ENCODE measurements at places on chromosomes 5 and 9.
A peak's percentile ranks its signal among the peaks of the same experiment; 100 is the strongest.

- no peak for DNase-seq
These were observed 23.8 kb downstream of the TRPM3 start for GRCh38 chr9:71097671-71098070.

DNA sequence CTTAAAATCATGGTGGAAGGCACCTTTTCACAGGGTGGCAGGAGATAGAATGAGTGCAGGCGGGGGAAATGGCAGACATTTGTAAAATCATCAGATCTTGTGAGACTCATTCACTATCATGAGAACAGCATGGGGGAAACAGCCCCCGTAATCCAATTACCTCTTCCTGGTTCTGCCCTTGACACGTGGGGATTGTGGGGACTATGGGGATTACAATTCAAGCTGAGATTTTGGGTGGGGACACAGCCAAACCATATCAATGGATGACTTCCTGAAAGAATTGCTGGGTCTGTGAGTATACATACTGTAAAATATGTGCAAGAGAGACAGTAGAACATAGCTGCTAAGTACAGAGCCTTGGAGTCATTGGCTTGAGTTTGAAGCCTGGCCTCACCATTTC lies 47.0 kb downstream of the KIAA1958 start:
- DNase-seq, result no peak

DNA sequence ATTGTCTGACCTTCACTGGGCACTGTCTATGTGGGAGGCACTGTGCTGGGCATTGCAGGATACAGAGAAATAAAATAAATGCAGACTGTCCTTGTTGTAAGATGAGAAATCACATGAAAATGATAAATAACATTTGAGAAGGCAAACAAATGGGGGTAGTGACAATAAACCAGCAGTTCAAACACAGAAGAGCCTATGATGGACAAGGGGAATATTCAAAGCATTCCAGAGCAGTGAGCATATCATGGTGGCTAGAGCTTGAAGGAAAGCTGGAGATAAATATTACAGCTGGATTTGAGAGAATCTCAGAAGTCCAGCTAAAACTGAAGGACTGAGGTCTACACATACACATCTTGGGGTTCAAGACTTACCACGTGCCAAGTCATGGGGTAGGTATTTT lies 209.9 kb downstream of the ASTN2 start:
- DNase-seq, result no peak

DNA sequence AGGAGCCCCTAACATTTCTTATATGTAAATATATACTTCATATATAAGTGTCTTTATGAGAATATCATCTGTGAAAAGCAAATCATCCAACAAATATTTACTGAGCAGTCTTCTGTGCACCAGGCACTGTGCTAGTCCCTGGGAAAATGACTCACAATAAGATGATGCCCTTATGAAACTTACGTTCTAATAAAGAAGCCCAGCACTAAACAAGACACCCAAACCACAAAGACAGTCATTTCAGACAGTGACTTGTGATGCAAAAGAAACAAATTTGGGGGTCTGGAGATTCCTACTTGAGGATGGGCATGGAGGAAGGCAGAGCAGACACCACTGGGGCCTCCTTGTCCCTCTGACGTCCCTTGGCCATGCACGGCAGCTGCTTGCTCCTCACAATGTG lies 30.6 kb upstream of the PPP1R2B start:
- DNase-seq, result no peak

DNA sequence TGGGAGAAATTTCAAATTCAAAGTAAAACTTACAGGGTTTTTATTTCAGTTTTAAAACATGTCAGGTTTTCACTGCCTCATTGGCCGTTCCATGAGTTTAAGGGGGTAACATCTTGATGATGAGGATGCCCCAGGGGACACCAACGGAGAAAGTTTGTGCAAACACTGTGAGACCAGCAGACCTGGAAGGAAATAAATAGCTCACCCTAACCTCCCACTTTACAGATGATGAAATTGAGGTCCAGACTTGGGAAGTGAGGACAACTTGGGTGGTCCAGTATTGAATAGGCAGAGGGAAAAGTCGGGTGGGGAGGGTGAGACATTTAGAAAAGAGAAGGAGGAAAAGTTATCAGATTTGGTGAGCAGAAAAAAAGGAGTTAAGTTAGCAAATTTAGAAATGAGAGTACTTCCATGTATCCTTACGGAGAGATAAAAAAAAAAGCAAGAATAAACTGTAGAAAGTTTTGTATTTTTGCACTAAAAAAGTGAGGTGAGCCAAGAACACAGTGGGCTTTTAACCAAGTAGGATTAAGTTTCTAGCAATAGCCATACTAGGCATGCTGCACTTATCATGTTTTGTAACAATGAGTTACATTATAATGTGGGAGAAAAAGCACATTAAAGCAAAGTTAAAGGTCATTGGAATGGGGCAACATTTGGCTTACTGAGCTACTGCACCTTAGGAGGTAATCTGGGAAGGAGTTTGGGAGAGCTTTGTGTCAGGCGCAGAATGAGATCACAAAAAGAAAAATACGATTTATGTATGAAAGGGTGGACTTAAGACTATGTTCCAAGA lies 125.1 kb downstream of the GAS1 start:
- no peak for DNase-seq

DNA sequence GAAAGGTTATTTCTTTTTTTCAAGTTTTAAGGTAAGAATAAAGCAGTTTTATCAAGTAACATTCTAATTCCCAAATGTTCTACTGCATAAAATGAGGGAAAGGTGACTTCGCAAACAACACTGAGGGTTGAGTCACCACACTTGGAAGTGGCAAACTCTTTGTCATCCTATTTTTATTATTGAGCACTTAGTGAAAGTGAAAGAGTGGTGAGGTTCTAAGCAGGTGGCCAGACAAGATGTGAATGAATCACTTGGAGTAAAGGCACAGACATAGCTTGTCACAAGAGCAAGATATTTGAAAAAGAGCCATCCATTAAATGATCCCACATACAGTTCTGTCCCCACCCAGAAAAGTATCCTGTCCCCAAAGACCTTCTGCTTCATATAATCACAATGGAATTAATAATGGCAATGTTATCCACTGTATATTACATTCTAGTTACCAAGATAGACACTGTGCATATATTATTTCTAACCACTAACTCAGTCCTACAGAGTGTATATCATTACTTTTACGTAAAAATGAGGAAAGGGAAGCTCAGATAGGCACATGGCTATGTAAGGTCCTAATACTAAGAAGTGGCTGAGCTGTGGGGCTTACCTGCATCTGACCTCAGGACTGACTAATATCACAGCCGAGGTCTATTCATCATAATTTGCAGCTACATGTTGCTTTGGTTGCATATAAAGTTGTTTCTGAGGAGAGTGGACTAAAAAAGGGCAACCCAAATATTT lies 730.4 kb upstream of the MEF2C start:
- no peak for DNase-seq

DNA sequence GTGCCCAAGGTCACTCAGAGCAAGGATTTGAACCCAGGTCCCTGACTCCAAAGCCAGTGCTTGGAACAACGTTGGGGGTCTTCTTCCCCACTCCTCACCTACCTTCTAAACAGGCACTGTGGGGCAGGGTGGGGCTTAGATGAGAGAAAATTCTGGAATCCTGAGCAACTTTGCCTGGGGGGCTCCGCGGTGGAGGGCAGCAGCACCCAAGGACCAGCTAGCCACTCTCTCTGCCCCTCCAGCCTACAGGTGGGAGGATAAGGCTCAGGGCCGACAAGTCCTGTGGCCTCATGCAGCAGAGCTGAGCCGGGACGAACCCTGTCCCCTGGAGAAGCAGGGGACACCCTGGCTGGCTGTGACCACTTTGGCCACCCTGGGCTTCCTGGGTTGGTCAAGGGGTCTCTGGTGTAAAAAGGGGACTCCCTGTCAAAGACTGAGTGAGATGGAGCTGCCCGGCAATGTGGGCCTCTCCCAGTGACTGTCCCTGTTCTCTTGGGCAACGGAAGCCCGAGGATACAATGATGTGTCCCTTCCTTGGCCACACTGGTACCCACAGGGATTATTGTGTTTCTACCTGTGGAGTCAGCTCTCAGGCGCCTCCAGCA lies 26.5 kb downstream of the CEL start:
- DNase-seq, result no peak

GRCh38 chr9:21324047-21324446 lies 11.2 kb downstream of the KLHL9 start:
- no peak for DNase-seq

DNA sequence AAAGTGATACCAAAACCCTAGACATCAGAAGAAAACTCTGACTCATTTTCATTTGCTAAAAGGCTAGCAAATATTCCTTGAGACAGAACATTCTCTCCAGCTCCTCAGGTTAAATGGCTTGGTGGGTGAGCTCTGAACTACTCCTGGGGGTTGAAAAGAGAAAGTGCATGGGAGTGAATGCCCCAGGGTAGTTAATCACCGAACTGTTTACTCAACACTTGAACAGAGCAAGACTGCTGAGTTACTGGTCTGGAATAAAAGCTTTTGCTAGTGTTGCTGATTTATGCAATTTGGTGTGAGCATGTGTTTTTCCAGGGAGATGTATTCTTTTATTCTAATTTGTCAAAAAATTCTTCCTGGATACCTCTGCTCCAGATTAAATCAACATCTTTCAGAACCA lies 88.3 kb upstream of the PRDM9 start:
- no peak for DNase-seq

GRCh38 chr5:112143690-112144089 lies 275.4 kb downstream of the EPB41L4A start:
- DNase-seq, result no peak

DNA sequence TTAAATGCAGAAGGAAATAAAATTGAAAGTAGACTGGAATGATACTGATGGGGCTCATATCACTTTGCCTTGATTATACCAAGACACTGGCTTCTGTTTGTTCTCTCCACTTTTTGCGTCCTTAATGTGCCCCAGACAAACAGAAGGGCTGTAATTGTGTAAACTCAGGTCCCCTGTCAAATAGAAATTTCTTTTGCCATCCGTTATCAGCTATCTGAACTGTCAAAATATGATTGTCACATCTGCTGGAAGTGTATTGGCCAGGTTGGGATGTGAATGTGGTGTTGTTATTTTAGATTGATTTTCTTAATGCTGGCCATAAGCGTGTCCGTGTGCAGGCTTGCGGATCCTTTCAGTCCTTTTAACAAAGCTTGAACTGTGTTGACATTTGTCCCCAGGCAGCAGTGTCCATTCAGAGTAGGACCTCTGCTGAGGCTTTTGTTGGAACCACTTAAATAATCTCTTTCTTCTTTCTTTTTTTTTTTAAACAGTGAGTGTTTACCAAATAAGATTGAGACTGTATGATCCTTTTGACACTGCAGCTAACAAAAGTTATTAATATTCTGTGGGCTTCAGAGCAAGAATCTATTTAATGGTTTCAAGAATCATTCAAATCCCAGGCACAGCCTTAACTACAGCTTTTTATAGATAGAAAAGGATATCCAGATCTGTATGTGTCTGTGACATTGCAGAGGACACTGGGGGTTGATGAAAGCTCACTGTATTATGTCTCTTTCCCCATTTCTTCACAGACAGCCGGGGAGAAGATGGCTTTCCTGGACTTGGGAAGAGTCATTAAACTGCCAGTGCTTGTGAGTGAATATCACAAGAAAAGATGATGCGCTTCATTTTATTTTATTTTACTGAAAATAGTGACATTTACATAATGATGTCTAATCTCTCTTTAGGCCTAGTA lies 171.7 kb downstream of the ZNF608 start:
- DNase-seq, result no peak

- no peak for DNase-seq
These were observed 12.7 kb upstream of the AHRR start for GRCh38 chr5:308672-309271.

GRCh38 chr5:124285071-124285470 lies 461.4 kb downstream of the ZNF608 start:
- DNase-seq, result no peak

DNA sequence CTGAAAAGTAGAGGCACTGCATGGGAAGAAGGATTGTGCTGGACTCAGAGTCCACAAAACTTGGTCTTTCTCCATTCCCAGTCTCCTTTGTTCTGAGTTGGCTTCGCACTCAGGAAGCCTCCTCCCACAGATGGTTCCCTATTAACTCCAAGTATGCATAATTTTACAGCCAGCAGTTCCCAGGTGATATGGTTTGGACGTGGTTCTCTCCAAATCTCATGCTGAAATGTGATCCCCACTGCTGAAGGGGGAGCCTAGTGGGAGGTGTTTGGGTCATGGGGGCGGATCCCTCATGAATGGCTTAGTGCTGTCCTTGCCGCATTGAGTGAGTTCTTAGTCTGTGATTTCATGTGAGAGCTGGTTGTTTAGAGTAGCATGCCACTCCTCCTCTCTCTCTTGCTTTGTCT lies 86.6 kb downstream of the FEM1C start:
- peak; percentile 63 for DNase-seq

DNA sequence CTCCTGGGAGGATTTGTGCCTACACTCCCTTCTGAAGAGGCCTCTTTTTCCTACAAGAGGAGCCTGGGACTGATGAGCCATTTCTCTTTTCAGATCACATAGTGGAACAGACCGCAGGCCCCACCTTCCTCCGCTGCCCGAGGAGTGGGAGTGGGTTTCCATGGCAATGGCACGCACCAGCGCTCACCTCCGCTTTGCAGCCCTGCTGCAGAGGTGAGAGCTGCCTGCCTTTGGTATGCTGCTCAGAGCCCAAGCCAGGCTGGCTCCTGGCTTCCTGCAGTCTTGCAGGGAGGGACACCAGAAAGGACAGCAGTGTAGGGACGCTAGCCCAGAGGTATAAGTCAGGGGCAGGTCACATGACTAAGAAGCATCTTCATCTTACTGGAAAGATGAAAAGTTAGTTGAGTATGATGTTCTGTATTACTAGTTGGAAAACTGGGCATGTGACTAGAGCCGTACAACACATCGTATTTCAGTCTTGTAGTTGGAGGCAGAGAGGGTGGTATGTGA lies 12.4 kb downstream of the PTTG1 start:
- peak; percentile 72 for DNase-seq

DNA sequence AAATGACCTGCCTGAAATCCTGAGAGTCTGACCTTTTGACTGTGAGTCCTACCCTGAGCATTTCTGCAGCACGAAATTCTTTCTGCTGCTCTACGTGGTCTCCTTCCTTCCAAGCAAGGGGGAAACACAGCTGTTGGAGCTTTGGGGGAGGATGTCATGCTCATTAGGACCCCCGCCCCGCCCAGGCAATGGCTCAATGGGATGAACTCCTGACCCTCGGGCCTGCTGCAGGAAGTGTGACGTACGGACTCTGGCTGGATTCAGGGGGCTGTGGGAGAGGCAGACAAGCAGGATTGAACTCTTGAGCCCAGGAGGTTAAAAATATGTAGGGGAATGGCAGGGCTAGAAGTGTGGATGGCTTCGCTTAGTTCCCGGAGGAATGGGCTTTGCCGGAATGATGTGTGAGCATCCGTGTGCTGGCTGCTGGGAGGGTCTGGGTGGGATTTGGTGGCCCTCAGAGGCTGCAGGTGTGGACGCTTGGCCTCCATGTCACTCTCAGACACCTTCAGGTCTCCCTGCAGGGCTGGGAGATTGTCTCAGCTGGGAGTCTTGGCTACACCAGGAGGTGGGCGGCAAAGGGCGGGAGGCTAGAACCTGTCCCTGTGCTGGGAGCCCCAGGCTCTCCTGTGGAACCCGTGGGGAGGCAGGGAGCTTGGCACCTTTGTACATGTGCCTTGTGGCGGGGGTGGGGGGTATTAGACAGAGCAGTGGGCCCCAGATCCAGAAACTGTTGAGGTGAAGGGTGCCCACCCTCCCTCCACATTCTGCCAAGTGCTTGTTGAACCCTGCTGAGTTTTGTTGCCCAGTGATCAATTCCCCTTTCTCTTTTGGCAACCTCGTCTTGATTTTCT lies 26.3 kb downstream of the STC2 start:
- peak; percentile 89 for DNase-seq

GRCh38 chr5:16192311-16192710 lies 12.7 kb upstream of the MARCHF11 start:
- DNase-seq, result no peak

GRCh38 chr5:134420343-134420742 lies 8.7 kb upstream of the CDKN2AIPNL start:
- no peak for DNase-seq
